Activated gamma-delta T cell treated with anti-CD3 and anti-CD28 coated beads, Interleukin-2, amount 50 U/mL, for 16 hours (primary cell): ENCODE measurements at places on chromosomes 13 and 19.

GRCh38 chr19:44626048-44626624 is 12.8 kb downstream of the IGSF23 start:
- no peak for DNase-seq

DNA sequence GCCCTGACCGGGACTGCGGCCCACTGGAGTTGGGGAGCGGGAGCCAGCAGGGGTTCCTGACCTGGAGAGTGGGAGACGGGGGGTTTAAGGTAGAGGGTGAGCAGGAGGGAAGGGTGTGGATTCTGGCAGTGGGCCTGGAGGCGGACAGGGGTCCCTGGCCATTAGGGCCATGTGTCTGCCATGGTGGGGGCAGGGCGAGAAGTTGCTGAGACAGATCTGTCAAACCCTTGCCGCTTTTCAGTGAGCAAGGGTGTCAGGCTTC is 12.2 kb upstream of the SELENOW start:
- no peak for DNase-seq

DNA sequence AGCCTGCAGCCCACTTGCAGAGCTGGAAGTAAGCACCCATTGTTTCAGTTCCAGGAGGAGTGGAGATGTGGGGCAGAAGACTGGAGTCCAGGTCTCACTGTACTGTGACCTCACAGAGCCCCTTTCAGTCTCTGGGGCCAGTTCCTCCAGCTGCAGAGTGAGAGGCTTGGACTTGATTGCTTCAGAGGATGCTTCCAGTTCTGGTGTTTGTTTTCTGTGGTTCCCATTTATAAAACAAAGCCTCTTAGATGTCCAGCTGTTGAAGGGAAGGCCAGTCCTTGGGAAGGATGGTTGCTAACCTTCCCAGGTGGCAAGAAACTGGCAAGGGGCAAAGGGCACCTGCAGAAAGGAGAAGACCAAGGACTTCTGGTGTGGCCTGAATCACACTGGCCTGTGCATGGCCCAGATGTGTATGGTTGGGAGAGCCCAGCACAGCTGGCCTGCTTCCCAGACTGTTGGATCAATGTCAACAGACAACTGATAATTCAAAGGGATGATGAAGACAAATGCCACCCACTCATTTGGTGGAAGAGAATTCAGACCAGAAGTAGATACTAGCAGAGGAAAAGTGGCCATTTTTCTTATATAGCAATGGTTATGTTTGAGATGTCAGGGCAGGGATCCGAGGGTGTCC is 218.5 kb downstream of the ZNF536 start:
- no peak for DNase-seq

DNA sequence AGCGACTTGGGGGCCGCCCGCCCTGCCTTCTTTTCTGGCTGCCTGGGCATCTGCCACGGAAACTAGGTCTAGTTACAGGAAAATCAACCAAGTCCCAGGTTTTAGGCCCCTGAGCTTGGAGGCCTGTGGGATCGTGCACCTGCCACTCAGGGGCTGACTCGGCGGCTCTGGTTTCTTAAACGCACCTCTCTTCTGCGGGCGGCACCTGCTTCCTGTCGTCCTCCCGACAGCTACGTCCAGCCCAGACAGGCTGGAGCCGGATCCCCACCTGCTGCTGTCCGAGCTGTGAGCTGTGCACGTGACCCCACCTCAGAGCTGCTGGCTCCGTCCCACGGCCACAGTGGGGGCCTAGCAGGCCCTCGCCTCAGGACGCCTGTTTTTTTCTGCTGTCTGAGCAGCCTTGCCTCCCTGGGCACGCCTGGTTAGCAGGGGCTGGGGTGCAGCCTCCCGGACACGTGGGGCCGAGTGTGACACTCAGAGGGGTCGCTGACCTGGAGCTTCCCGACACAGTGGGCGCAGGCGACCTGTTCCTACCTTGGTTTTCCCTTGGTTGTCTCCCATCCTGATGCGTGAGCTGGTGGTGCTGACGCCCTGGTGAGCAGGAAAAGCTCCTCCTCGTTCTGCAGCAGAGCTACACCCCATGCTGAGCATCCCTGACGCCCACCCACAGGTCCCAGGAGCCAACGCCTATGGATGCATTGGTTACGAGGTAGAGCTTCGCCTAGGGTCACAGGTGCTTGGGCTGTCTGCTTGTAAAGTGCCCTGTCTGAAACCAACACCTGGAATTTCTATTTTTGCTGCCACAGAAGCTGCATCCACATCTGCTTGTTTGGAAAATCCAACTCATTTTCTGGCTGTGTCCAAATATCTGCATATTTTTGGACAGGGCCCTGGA is 17.5 kb downstream of the TMEM255B start:
- no peak for DNase-seq

GRCh38 chr19:4109626-4109945 is 14.3 kb downstream of the MAP2K2 start:
- DNase-seq, result no peak

DNA sequence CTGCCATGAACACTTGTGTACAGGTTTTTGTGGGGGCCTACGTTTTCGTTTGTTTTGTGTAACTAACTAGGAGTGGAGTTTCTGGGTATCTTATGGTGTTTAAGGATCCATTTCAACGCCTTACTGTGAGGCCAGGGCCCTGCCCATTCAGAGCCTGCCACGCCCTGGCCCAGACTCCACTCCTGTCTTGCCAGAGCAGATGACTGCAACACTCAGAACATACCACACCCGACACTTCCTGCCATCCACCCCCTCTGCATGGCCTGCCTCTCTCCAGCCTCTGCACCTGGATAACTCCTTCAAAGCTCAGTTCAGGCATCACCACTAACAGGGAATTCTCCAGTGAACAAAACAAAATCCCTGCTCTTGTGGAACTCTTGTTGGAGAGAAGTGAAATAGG is 43.2 kb downstream of the RGCC start:
- no peak for DNase-seq

- DNase-seq, result no peak
Observed at GRCh38 chr19:36060430-36060829, 5.7 kb downstream of the WDR62 start.

DNA sequence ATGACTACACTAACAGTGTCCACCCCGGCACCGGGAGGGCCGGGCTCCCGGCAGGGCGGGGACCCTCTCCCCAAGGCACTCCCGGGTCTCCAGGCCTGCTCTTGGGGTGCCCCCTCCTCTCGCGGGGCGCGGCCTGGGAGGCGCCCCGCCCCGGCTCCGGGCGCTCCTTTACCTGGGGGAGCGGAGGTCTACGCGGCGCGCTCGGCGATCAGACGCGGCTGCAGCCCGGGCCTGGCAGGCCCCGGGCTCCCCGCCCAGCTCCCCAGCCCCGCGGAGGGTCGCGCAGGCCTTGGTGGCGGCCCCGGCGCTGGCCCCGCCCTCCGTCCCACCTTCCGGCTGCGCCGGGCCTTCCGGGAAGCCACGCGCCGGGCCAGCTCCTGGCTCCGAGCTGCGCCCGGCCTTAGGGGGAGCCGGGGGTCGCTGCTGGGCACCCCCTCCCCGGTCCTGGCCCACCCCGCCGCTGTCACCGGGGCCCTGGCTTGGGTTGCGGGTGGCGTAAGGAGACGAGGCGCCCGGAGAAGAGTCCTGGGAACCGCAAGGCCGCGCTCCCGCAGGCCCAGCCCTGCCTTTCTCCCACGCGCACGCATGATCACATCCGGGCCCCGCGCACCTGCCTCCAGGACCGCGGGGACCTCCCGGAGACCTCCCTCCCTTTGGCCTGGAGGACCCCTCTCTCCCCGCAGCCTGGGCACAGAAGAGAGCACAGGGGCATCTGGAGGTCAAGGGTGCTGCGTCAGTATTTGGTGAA is at the start of gene C19orf12:
Gene C19orf12 (minus strand): TSS at position 309 of the 748 bp plus-strand sequence. CDS start 6,848 bp downstream, outside the sequence.
- peak; percentile 33 for DNase-seq
